ENCODE measurements at places on chromosomes 5 and 9.
A peak's percentile ranks its signal among the peaks of the same experiment; 100 is the strongest.

- no peak for DNase-seq
- H3K27ac ChIP-seq: no peak overlapping the region
- H3K36me3 ChIP-seq: no peaks in the 10 kb centered on the region
- no peak overlapping the region for H3K4me3 ChIP-seq
- no peaks in the 10 kb centered on the region for H3K27me3 ChIP-seq
Observed at GRCh38 chr5:97453263-97453662, 270.2 kb upstream of the RIOK2 start.

DNA sequence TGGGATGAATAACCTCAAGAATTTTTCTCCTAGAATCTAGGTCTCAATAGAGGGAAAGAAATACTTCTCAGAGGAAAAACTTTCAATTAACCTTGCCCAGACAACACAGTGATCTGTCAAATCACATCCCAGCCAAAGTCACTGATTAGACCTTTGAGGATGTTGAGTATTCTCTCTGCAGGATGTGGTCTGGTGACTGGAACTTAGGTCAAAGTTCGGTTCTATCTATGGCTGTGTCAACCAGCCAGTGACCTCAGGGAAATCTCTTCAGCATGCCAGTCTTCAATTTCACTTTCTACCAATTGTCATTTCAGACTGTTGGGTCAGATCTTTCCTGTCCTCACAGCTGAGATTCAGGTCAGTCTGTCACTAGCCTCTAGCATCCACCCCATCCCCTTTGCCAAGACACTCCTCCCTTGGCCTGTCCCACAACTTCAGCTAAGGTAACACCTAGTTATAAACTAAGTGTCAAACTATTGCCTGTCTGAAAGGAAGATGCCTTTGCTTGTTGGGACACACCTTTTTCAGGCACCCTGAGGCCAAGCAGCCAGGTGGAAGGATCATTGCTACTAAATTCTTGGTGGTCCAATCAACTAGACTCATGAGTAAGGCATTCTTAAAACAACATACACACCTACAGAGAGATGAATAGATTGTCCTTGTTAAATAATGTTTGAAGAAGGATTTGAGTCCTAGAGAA lies 156.3 kb upstream of the FST start:
- H3K4me1 ChIP-seq: no peaks in the 10 kb centered on the region
- H3K36me3 ChIP-seq: no peaks in the 10 kb centered on the region
- no peak overlapping the region for H3K27ac ChIP-seq
- H3K4me3 ChIP-seq: no peak overlapping the region

- H3K27ac ChIP-seq: no peak overlapping the region
- no peak overlapping the region for H3K4me3 ChIP-seq
- H3K27me3 ChIP-seq: no peaks in the 10 kb centered on the region
- no peaks in the 10 kb centered on the region for H3K4me1 ChIP-seq
Observed at GRCh38 chr5:14421851-14422250, 159.7 kb upstream of the OTULINL start.

GRCh38 chr9:120767451-120767850 lies 25.8 kb downstream of the FBXW2 start:
- no peak overlapping the region for H3K4me3 ChIP-seq
- DNase-seq: no peak
- no peak overlapping the region for H3K27ac ChIP-seq

DNA sequence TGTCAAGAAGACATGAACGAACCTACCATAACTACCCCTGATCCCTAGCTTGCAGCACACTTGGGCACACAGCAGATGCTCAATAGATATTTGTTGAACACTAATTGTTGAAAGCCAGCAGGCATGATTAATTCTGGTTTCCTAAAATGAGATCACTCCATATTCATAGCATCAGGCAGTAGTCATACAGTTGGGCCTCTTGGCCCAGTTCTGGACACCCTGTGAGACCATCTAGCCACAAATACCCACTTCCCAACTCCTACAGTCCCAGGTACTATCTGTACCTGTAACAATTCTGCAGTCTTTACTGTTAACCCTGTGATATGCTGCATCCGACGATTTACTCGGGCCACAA lies 24.2 kb downstream of the P4HA2 start:
- no peak overlapping the region for H3K4me3 ChIP-seq
- no peak overlapping the region for H3K27ac ChIP-seq
- peaks cover 48% of the 10 kb centered on the region for H3K36me3 ChIP-seq
- H3K4me1 ChIP-seq: no peaks in the 10 kb centered on the region

- no peaks in the 10 kb centered on the region for H3K27me3 ChIP-seq
- no peak overlapping the region for H3K27ac ChIP-seq
Observed at GRCh38 chr5:123776761-123777160, 264.8 kb downstream of the CSNK1G3 start.

GRCh38 chr5:14035859-14036503 lies 91.5 kb upstream of the DNAH5 start:
- H3K4me1 ChIP-seq: peaks cover 19% of the 10 kb centered on the region
- peak overlapping the region; percentile 46 for H3K4me3 ChIP-seq
- H3K27me3 ChIP-seq: no peaks in the 10 kb centered on the region
- peak overlapping the region; percentile 76 for H3K27ac ChIP-seq
- DNase-seq: peak; percentile 76

DNA sequence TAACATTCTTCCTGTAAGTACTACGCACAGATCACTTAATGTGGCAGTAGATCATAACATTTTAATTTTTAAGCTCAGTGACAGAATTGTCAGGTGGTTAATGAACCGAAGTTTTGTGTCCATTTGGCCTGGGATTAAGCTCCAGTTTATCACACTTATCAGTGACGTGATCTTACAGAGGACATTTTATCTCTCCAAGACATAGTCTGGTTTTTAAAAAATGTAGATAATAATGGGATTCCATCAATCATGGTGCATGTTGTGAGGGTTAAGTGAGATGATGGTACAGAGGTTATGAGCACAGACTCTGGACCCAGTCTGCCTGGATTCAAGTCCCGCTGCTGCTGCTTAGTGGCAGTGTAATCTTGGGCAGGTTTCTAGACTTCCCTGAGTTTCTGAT lies 66.0 kb upstream of the ZFAND5 start:
- no peaks in the 10 kb centered on the region for H3K36me3 ChIP-seq
- no peak overlapping the region for H3K4me3 ChIP-seq
- H3K4me1 ChIP-seq: no peaks in the 10 kb centered on the region
- H3K27ac ChIP-seq: no peak overlapping the region
- no peaks in the 10 kb centered on the region for H3K27me3 ChIP-seq

DNA sequence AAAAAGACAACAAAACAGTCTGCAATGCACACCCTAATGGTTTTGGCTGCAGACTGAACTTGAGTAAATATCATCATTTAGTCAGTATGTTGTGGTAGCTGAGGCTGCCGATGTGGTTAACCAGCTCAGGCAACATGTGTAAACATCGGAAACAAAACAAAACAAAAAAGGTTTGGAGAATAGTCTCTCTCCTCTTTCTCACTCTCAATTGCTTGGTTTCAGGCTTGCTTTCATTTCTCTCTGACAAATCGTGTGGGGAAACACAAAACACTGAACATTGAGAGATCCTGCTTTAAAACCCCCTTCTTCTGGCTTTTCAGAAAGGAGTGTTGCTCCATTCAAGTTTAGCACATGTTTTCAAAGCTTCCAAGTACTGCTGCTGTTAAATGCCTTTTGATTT lies 453.3 kb downstream of the BNC2 start:
- DNase-seq: no peak
- no peaks in the 10 kb centered on the region for H3K36me3 ChIP-seq
- H3K4me1 ChIP-seq: no peaks in the 10 kb centered on the region
- peak overlapping the region; percentile 20 for H3K4me3 ChIP-seq
- H3K27me3 ChIP-seq: no peaks in the 10 kb centered on the region

DNA sequence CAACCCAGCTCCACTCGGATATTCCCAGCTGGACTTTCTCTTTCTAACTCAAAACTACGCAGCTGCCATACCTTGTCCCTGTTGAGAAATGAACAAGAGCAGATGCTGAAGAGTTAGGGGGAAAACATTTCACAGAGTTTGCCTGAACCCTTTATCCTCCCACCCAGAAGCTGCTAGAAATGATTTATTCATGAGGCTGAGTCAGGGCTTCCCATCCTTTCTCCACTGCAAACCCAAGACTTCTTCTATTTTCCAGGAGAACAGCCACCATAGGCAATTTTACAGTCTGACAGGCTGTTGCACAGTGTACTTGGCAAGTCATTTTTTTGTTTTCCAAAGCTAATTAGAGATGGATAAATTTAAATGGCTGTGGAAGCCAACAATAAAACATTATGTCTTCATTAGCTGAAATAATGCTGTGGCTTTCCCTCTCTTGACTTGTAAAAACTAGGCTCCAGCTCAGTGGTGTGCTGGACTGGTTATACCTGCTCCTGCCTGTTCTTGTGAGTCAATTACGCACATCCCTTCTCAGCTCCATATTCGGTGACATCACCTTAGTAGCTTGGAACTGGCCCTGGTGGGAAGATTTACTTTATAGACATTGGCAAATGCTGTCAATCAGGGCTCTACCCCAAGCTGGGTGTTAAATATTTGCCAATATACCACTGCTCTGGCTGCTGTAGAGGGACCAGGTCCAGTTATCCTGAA lies 71.9 kb downstream of the KIF4B start:
- H3K4me3 ChIP-seq: no peak overlapping the region
- H3K36me3 ChIP-seq: no peaks in the 10 kb centered on the region
- H3K27ac ChIP-seq: no peak overlapping the region
- no peaks in the 10 kb centered on the region for H3K27me3 ChIP-seq

GRCh38 chr9:128143525-128144238 lies 5.6 kb upstream of the LCN2 start:
- H3K4me1 ChIP-seq: no peaks in the 10 kb centered on the region
- DNase-seq: no peak
- no peak overlapping the region for H3K27ac ChIP-seq
- H3K36me3 ChIP-seq: no peaks in the 10 kb centered on the region
- H3K4me3 ChIP-seq: no peak overlapping the region

- DNase-seq: no peak
- H3K27me3 ChIP-seq: no peaks in the 10 kb centered on the region
- H3K36me3 ChIP-seq: peaks cover 5% of the 10 kb centered on the region
- no peak overlapping the region for H3K4me3 ChIP-seq
- H3K27ac ChIP-seq: no peak overlapping the region
- H3K4me1 ChIP-seq: no peaks in the 10 kb centered on the region
Observed at GRCh38 chr9:126874546-126875314, 14.3 kb downstream of the ZBTB34 start.

GRCh38 chr5:94761786-94762185 lies 143.3 kb downstream of the SLF1 start:
- no peak overlapping the region for H3K27ac ChIP-seq
- H3K36me3 ChIP-seq: no peaks in the 10 kb centered on the region
- H3K4me3 ChIP-seq: no peak overlapping the region
- H3K4me1 ChIP-seq: no peaks in the 10 kb centered on the region

Data from ascending aorta (tissue), 2 donors.